EL (cell line): ENCODE measurements at places on chromosomes 12 and 14.

DNA sequence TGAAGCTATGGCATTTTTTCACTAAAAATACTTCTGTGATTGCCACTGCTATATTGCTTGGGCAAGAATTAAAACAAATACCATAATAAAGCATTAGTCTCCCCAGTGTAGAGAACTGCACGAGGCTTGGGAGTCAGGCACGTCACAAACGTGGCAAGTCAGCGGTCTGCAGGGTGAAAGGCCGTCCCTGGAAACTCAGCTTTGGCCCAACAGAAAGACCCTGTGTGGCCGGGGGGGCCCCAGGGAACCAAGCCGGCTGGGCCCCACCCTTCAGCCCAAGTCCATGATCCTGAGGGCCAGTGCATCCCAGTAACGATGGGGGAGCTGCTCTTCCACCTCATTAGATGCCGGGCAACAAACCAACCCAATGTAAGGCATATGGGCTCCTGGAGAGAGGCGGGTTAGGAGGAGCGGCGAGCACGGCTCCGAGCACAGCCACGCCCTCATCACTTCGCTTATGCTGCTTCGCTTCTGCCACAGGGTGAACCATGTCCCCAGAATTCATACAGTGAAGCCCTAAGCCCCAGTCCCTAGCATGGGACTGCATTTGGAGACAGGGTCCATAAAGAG lies 50.9 kb upstream of the GPR68 start:
- no peak for DNase-seq

DNA sequence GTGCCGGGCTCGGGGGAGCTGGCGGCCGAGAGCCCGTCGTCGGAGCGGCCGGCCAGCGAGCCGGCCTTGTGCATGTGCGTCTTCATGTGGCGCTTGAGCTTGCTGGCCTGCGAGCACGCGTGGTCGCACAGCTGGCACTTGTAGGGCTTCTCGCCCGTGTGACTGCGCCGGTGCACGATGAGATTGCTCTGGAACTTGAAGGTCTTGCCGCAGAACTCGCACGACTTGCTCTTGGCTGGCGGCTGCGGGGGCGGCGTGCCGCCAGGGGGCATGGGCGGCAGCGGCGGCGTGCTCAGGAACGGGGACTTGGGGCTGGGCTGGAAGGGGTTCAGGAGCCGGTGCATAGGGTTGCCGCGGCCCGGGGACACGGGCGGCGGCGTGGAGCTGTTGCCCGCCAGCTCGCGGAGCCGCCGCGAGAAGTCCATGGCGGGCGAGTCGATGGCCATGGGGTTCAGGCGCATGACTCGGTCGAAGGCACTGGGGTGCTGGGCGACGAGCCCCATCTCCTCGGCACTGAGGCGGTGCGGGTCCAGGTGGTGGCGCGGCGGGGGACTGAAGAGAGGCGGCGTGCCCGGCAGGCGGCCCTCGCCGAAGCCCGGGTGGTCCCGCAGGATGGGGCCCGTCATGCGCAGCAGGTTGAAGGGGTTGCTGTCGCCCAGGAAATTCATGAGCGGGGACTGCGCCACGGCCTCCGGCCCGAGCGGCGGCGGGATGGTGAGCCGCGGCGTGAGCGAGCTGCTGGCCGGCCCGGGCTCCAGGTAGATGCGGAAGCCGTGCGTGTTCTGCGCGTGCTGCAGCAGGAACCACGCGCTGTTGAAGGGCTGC lies 96.5 kb downstream of the BCL11B start:
- no peak for DNase-seq

GRCh38 chr12:67765776-67766766 lies 117.5 kb downstream of the DYRK2 start:
- peak; percentile 90 for DNase-seq

- no peak for DNase-seq
These were observed 14.2 kb downstream of the CEP128 start for GRCh38 chr14:80927083-80927989.

GRCh38 chr12:115485503-115485902 lies 792.0 kb downstream of the MED13L start:
- DNase-seq: no peak

- DNase-seq: no peak
These were observed 479.7 kb downstream of the FSCB start for GRCh38 chr14:44027397-44027796.

GRCh38 chr12:20127413-20127812 lies 240.9 kb upstream of the PDE3A start:
- peak; percentile 25 for DNase-seq

GRCh38 chr12:132558042-132558856 lies 52.1 kb downstream of the LRCOL1 start:
- DNase-seq: no peak

DNA sequence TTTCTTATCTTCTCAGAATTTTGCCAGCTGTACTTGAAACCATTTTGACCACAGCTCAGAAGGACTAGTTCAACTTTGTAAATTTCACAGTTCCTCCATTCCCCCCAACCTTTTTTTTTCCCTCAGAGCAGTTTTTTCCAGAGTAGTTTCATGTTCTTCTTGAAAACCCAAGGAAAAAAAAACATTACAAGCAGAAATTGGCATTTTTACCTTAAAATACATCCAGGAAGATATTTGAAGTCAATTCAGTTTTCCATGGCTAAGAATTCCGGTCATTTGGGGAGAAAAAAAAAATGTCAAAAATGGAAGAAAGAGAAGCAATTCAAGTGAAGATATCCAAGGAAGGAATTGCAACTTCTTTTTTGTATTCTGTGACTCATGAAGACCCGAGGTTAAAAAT lies 39.5 kb downstream of the SYNE2 start:
- DNase-seq: no peak

DNA sequence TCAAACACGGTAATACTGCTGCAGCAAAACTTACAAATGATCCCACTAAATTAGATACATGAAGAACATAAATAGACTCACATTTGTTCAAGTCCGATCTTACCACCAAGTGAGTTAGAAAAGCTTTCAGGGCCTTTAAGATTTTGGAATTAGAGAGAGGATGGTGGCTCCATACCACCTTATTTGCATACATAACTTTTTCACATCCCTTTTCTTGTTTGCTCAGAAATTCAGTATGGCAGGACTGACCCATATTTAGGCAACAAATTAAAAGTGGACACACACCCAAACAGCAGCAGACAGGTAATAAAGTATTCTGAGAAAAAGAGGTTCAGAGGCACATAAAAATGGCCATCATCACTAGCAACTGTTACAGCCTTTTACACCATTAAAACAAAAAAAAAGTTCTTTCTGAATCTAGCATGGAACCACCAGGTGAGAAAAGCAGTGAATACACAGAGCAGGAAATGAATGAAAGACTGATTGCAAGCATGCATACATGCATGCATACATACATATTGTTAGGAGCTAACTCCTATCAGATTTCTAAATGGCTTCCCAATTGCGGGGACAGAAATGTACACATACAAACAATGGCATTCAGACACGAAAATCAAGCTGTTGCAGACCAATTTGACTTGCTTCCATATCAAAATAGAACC lies 23.3 kb downstream of the STXBP6 start:
- DNase-seq: no peak

DNA sequence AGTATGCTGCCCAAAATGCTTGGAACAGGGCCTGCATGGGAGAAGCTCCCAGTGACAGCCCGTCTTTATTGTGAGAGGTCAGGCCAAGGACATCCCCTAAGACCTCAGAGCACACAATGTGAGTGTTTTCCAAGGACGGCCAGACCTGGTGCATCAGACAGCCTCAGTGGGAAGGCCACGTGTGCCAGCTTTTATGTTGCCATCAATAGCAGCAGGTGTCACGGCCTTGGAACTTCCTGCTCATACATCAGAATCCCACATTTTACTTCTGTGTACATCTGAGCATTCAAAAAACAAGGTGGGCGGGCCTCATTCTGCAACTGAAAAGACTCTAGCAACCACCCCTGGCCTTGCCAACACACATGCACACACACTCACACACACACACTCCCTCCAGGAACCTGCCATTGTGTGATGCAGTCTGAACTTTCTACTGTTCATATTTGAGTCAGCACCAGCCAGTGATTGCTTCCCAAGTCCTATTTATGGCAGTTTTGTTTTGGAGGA lies 753.1 kb upstream of the TBX3 start:
- no peak for DNase-seq

DNA sequence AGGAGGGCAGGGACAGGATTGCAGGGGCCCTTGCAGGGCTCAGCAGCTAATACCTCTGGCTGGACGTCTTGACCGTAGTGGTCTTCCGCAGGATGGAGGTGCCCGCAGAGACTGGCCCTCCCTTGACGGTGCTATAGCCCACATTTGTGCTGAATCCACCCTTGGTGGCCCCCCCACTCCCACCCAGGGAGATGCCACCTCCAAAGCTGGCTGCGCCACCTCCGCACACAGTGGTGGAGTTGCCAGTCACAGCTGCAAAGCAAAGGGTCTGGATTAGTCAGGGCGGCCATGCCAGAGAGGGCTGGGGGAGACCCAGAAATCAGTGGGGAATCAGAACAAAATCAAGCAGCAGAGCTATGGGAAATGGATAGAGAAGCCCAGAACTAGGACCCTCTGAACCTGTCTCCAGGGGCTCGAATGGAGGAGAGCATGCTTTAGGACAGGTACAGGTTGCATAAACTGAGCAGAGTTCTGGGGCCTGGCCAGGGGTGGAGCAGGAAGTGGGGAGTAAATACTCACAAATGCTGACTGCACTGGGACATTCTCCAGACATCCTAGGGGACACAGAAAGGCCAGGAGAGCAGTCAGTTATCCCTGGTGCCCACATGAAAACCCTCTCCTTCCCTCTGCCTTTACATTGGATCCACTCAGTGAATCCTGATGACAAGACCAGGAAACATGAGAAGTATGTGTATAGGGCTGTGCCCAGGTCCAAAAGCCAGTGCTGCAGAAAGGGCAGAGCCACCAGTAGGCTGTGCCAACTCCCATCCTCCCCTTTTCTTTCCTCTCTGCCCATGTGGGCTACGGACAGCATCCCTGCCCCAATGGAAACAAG lies 8.1 kb upstream of the KRT4 start:
- peak; percentile 35 for DNase-seq

- peak; percentile 94 for DNase-seq
These were observed at the start of gene NAA30 for GRCh38 chr14:57390037-57390805. Gene NAA30 (plus strand): TSS chr14:57390586. CDS start chr14:57390958, 372 bp downstream.

DNA sequence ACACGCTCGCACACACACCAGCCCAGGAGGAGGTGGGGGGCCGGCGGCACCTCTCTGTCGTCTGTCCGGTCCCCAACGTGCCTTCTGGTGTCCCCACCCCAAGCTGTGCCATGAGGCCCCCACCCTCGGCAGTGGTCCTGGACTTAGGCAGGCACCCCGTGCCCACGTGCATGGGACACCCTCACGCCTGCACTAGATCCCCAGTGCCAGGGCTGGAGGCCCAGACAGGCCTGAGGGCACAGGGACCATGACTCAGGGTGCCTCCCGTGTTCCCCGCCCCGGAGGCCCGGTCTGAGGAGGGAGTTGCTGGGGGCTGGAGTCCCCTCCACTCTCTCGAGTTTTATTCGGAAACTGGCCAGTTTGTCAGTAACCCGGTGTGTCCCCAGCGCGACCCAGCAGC lies 38.8 kb downstream of the LRCOL1 start:
- peak; percentile 18 for DNase-seq

DNA sequence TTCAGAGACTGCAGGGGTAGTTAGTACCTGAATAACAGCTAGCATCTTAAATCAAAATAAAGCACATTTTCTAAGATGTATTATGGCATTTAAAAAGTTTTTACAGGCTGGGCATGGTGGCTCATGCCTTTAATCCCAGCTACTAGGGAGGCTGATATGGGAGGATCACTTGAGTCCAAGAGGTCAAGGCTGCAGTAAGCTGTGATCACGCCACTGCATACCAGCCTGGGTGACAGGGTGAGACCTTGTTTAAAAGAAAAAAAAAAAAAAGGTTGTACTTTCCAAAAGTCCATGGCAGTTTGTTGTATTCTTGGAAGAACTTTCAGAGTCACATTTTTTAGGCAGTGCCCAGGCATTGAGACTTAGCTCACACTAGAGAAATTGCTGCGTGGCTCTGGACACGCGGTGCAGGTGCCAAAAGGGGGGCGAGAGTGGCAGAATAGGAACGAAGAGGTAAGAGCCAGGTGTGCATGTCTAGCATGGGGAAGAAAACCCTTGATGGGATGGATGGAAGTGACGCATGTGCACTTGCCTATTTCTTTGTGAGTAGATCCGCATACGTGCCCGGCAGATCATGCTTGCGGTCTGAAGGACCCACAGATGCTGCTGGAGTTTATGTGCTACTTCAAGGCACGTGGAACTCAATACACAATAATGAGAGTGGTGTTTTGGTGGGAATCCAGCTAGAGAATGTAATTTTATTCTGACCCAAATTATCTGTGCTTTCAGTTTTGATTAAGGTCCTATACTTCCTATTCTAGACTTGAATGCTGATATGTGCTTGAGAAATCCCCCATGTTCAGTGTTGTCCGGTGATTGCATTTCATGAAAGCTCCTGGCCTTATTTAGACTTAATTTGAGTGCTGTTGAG lies 11.9 kb downstream of the ANKRD13A start:
- no peak for DNase-seq

DNA sequence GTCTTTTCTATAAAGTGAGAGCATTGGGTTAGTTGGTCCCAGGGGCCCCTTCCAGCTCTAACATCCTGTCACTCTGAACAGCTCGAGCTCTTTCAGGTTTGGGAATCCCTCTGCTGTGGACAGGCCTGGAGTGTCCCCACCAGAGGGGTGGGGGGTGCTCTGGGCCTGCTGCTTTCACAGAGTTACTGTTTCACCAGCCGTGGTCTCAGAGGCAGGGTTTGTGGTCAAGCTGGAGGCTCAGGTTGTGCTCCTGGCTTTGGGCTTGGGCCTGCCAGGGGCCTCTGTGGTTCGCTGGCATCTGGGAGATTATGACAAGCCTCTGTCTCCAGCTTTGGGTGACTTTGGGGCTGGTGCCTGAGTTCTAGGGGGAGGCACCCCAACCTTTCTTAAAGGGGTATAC lies 59.6 kb downstream of the FBXL14 start:
- peak; percentile 14 for DNase-seq

DNA sequence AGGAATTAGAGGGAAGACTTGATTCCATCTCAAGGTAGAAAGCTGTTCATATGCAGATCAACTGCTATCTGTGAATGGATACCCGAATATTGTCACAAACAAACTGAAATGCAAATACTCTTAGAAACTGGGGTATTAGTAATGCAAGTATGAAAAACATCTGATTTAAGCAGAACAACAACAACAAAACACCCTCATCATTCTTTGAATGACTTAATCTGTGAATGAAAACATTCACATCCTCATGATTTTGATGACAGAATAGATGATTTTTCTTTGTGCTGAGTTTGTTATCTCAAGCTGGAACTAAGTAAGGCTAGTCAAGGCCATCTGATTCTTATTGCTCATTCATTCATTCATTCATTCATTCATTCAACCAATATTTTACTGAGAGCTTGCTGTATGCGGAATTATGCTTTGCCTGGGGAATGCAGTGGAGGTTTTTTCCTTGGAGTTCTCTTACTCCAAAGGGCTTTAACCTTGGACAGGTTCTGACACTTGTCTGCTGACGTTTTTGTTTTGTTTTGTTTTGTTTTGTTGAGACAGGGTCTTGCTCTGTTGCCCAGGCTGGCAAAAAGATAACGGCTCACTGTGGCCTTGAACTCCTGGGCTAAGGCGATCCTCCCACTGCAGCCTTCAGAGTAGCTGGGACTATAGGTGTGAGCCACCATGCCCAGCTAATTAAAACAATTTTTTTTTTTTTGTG lies 23.3 kb downstream of the OR10G3 start:
- DNase-seq: no peak

- peak; percentile 34 for DNase-seq
These were observed 103.9 kb upstream of the MYL2 start for GRCh38 chr12:111024205-111024801.

- peak; percentile 19 for DNase-seq
These were observed 15.5 kb downstream of the ARF6 start for GRCh38 chr14:49908433-49908782.
